ENCODE measurements at places on chromosomes 12 and 14. TPM values are rescaled to one million over a fixed set of nuclear protein-coding genes. Genes with fewer than 3 reads are reported as not detected.

The E2F7 gene
- 2.4 TPM for total RNA-seq

GRCh38 chr14:73777420-73777819, 63.2 kb upstream of the PNMA1 start:
- no peak overlapping the region for H3K4me3 ChIP-seq
- no peaks in the 10 kb centered on the region for H3K36me3 ChIP-seq
- H3K27ac ChIP-seq = no peak overlapping the region

DNA sequence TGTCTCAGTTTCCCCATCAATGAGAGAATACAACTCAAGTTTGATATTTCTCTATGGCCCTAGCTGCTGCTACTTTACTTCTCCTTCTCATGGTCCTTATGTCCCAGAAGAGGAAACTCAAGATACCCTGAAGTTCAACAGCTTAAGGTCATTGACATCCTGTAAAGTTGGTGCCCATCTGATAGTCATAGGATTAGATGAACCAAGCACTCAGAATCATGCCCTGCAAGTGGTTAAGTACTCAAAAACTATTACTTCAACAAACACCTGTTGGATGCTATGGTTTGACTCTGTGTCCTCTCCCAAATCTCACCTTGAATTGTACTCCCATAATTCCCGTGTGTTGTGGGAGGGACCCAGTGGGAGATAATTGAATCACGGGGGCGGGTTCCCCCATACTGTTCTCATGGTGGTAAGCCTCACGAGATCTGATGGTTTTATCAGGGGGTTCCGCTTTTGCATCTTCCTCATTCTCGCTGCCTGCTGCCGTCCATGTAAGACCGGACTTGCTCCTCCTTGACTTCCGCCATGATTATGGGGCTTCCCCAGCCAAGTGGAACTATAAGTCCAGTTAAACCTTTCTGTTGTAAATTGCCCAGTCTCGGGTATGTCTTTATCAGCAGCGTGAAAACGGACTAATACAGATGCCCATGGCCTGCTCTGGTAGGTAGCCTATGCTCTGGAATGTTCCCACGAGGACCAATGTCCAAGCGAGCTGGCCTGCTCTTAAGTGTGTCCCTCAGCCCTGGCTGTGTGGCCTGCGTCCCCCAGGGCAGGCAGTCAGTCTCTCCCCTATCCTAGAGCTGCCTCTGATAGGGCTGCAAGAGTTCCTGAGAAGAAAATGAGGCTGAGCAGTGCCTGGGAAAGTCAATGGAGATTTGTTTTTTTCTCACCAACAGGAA, 18.1 kb downstream of the CAMKK2 start:
- peaks cover 14% of the 10 kb centered on the region for H3K4me1 ChIP-seq
- no peak overlapping the region for H3K4me3 ChIP-seq
- H3K27ac ChIP-seq = no peak overlapping the region
- DNase-seq = no peak
- H3K27me3 ChIP-seq = no peaks in the 10 kb centered on the region

DNA sequence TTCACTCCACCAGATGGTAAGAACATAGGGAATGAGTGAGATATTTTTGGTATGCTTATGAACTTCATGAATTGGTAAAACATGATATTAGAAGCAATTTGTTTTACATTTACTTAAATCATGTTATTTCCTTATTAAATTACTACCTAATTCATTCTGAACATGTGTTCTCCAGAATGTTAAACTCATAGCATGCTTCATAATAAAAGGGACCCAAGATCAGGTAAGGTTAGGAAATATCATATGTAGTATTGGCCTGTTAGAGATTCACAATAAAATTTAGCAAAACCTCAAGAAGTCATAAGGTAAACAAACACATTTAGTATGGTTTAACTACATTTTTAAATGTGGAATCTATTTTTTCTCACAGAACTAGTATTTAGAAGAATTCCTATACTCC, 28.2 kb downstream of the PTPRQ start:
- H3K27me3 ChIP-seq = no peaks in the 10 kb centered on the region
- DNase-seq = no peak
- no peaks in the 10 kb centered on the region for H3K36me3 ChIP-seq
- H3K4me1 ChIP-seq = no peaks in the 10 kb centered on the region

GRCh38 chr12:42819846-42820245, 230.3 kb upstream of the PRICKLE1 start:
- H3K4me3 ChIP-seq = no peak overlapping the region
- no peaks in the 10 kb centered on the region for H3K36me3 ChIP-seq
- no peaks in the 10 kb centered on the region for H3K4me1 ChIP-seq
- no peaks in the 10 kb centered on the region for H3K27me3 ChIP-seq
- no peak overlapping the region for H3K27ac ChIP-seq
